ENCODE measurements at places on chromosomes 13 and 19.
A peak's percentile ranks its signal among the peaks of the same experiment; 100 is the strongest.

- DNase-seq: peak; percentile 84
Measured at GRCh38 chr19:11125994-11126685, 29.4 kb downstream of the SPC24 start.

DNA sequence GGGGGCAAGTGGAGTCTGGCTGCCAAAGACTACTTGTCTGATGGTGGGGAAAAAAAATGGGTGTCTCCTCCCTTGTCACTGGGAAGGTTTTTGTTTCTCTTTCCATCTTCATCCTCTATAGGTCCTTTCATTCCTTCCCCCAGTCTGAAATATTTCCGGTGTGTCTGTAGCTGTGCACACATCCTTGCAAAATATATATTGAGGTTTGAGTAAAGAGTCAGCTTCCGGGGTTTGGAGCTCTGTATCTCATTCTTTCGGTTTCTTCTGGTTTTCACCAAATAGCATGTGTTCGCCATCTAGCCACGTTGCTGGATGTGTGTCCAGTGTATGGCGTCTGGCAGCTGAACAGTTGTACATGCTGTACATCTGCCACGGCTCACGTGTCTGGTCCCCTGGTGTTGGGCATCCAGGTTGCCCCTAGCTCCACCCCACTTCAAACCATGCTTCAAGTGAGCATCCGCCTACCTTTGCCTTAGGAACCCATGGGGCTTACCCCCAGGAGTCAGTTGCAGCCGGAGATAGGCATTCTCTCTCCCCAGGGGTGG is 142.2 kb downstream of the SIPA1L3 start:
- DNase-seq: no peak

DNA sequence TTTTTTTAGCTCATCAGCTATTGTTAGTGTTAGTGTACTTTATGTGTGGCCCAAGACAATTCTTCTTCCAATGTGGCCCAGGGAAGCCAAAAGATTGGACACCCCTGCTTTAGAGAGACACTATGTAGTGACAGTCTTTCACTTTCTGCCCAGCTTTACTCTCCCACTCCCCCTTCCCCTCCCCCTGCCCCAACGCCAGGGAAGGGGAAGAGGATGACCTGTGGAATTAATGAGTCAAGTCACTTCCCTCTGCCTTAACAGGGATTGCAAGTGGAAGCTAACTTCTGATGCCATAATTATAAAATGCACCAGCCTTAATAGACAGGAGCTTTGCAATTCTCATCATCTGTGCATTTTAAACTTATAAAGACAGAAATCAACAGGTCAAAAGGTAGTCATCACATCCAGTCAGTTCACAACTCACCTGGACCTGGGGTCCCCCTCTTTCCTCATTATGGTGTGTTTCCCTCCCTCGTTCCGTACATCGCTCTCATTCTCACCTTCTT is 1.6 kb downstream of the ZNF415 start:
- peak; percentile 35 for DNase-seq

DNA sequence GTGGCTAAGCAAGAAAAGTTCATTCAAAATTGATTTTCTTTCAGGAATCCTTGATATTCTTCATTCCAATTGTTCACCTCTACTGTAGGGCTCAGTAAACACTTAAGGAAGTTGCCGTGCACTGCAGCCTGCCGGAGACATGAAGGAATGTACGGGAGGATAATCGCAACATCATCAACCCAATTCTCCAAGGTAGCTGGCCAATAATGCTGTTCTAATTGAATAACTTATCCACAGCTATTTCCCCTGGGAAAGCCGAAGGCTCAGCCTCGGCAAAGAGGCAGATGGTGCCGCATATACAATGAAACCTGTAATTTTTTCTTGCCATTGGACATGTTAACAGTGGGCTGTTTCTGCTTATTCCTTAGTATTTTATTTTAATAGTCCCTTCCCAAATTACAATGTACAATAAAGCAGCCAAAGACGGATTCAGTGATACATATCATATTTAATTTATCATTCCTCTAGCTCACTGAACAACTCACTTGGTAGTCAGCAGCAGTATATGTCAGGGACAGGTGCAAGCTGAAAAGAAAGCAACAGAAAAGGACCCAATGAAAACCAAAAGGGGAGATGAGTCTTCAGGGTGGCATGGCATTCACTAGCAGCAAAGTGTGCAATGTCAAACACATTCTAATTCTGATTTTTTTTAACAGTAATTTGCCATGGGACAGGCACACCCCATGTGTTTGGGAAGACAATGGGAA is 420.5 kb upstream of the KLF12 start:
- no peak for DNase-seq

- peak; percentile 22 for DNase-seq
Measured at GRCh38 chr13:66657165-66657881, 572.8 kb downstream of the PCDH9 start.

GRCh38 chr19:16899566-16900075 is 10.8 kb downstream of the F2RL3 start:
- DNase-seq: peak; percentile 37

- no peak for DNase-seq
Measured at GRCh38 chr13:21045100-21045499, 16.3 kb downstream of the LATS2 start.

DNA sequence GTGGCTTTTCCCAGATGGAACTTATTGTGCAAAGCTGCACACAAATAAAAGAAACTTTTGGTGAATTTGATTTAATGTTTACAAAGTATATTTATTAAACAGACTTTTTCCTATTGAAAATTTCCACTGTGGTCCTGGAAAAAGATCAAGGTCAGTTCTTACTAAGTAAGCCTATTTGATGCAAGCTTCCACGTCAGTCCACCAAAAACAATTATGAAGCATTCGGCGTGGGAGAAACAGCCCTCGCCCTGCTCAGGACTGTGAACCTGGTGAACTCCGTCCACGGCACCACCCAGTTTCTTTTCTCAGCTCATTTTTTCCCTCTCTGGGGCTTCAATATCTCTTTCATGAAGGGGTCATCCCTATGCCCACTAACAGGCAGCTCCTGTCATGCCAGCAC is 149.8 kb downstream of the EFNB2 start:
- DNase-seq: no peak

DNA sequence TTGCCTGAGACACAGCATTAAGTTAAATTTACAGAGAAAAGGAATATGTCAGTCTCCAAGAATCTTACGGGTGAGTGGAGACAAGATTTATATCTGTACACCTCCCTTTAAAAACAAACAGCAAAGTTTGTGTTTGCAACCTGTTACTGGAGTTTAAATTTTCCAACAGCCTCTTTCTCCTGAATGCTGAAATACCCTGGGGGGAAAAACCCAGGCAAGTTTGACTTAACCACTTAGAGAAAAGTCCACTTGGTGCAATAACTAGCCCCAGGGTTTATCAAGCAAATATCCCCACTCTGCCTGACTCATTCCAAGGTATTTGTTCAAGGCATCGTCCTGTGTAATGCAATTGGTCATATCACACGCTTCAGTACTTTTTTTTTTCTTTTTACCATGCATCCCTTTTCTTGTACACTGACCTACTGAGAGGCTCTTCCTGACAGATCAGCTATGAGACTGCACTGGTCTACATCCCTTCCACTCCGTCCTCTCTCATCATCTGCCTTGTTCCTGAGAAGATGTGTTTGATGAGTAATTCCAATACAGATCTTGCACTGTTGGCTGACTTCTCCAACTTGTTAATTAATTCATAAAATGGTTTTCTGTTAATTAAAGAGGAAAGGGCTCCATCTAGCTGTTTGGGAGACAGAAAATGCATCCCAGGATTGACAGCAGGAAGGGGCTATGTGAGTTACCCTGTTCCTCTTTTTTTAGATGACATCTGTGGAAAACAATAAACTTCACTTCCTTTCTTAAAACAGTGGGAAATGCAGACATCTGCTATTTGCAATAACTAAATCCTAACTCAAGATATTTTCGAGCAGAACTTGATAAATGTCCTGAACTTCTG is 212.5 kb upstream of the IRS2 start:
- peak; percentile 84 for DNase-seq

- no peak for DNase-seq
Measured at GRCh38 chr19:55536366-55536765, 567 bp downstream of the SBK2 start.

GRCh38 chr19:35327642-35328041 is 1.3 kb upstream of the CD22 start:
- DNase-seq: no peak

DNA sequence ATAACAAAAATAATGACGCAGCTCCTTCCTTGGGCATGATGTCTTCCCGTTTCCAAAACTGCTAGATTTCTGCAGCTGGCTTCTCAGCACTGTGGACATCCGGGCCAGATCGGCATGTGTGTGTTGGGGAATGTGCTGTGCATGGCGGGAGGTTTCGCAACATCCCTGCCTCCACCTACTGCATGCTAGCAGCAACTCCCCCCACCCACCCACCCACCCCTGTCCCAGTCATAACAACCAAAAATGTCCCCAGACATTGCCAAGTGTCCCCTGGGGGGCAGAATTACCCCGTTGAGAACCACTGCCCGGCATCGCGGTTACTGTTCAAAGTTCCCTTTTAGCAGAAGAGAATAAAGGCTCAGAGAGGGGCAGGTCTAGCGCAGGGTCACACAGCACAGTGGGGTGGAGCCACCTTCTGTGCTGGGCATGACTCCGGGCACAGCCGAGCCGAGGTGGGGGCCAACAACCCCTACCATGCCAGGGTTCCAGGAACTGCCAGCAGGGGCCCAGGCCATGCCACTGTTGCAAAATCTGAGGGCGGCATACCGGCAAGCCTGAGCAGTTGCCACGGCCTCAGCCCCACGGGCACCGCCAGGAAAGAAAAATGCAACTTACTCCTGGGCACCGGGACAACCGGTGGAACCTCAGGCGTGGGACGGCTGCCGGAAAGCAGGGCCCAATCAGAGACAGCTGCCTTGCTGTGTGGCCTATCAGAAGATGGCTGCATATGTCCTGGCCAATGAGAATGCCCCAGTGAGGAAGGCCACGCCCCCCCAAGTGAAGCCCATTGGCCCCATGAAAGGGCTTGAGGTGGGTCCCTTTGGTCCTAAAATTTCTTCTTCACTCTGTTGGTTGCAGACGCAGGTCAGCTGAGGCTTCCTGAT is 22.5 kb upstream of the NFIC start:
- peak; percentile 95 for DNase-seq

DNA sequence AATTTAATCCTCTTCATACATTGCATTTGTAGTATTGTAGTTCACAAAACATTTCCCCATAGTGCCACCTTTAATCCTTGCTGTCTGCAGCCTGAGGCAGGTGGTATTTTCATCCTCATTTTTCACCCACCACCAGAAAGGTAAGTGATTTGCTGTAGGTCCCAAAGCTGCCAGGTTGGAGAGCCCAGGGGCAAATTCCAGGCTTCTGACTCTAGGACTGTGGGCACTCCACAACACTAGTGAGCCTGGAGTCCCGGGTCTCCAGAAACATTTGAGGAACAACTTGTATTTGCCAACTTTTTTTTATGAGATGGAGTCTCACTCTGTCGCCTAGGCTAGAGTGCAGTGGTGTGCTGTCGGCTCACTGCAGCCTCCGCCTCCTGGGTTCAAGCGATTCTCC is 6.2 kb downstream of the ILF3 start:
- DNase-seq: no peak

DNA sequence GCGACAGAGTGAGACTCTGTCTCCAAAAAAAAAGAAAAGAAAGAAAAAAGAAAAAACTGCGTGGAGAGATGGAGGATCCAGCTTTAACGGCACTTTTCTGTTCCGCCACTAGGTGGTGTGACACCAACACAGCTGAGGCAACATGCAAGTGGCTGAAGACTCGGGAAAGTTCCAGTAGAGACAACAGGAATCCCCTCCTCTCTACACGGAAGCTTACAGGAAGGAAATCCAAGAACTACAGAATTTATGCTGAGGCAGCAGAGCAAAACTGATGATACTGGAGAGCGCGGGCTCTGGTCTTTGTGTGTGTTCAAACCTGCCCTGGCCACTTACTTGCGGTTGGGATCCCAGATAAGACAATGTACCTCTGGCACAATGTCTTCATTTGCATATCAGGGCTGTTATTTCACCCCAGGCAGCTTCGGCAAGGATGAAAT is 9.9 kb downstream of the RANBP3 start:
- DNase-seq: peak; percentile 81

DNA sequence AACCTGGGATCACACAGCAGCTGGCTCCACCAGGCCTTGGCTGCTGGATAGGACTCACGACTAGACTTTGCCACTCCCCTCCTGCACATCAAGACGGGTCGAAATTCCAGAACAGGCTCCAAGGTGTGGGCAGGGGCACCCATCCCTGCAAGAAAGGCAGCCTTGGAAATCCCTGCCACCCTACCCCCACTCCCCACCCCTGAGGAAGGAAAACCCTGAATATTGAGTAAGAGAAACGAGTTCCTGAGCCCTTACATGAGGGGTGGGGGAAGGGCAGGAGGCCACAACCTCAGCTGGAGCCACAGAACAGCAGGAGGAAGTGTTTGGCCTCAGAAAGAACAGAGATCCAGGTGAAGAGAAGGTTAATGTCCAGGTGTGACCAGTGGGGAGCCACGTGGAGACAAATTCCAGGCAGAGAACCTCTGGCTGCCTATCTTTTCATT is 20.1 kb downstream of the DEDD2 start:
- DNase-seq: no peak

DNA sequence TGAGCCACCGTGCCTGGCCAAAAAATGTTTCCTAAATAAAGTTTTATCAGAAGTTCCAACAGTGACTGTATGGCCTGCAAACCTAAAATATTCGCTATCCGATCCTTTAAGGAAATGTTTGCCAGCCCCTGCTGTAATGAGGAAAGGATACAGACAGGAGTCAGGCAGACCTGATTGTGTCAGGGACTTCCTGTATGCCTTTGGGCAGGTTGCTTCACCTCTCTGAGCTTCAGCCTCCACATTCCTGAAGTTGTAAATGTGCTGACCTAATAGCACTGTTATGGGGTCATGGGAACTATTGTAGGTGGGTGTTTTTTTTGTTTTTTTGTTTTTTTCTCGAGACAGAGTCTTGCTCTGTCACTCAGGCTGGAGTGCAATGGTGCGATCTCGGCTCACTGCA is 6.2 kb downstream of the ABHD8 start:
- DNase-seq: no peak

DNA sequence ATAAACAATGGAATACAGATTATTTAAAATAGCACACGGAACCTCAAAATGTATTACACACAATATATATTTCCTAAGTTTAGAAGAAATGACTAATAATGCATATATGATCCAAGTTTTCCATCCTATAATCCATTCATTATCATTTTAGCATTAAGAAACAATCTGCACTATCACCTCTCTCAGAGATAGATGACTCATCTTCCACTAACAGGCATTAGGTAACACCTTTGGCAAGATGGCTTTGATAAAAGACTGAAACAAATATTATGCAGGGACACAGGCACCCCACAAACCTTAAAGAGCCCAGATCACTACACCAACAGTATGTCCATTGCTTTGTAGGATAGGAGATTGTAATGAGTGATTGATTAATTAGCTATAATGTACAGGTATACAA is 4.1 kb downstream of the ENOX1 start:
- DNase-seq: peak; percentile 13

- DNase-seq: peak; percentile 52
Measured at GRCh38 chr19:34259367-34260095, 5.2 kb downstream of the GARRE1 start.

- DNase-seq: no peak
Measured at GRCh38 chr19:18507021-18507726, 14.7 kb downstream of the ELL start.

- DNase-seq: no peak
Measured at GRCh38 chr13:30934803-30935202, 2.3 kb downstream of the TEX26 start.

All from GM23248 (cell line).